ENCODE measurements at places on chromosomes 1 and 21.

- no peak for DNase-seq
Measured at GRCh38 chr21:22579741-22580140, 1581.5 kb downstream of the NCAM2 start.

DNA sequence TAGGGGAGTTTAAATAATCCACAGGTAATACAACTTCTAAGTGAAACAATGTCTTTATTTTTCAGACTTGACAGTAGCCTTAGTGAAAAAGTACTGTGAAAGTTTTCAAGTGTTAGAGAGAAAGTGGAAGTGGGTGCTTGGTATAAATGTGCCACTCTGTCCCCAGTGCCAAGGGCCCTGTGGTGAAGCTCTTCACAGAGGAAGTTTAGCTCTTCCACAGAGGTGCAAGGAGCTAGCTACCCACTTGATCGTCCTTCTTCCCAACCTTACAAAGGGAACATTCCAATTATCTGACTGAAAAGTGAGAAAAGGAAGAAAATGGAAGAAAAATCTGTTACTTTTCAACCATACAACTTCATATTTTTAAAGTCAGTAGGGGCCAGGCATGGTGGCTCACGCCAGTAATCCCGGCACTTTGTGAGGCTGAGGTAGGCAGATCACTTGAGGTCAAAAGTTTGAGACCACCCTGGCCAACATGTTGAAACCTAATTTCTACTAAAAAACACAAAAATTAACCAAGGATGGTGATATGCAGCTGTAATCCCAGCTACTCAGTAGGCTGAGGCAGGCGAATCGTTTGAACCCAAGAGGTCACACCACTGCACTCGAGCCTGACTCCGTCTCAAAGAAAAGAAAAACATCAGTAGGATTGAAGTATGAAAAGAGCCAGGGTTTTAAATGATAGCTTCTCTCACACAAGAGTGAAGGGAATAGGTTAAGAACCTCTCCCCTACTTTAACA is 41.0 kb upstream of the PTPRC start:
- DNase-seq, result no peak

DNA sequence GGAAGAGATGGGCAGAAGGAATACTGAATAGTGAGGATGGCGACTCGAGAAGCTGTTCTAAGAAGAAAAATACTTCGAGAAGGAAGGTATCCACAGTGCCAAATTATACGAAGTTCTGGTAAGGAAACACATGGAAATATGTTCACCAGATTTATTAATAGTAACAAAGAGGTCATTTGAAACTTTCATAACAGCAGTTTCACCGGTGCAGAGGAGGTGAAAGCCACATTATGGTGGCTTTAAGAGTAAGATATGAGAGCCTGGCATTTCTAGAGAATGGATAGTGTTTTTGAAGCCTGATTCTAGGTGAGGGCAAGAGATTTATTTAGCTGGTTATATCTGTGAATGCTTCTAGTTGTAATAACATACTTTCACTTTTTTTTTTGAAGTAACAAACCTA is 56.2 kb downstream of the DPYD start:
- no peak for DNase-seq

- DNase-seq, result peak; percentile 99
Measured at GRCh38 chr21:42496120-42496838, at the start of gene RSPH1. RSPH1 (minus strand) TSS chr21:42496224; CDS start chr21:42496186, 38 bp downstream.

GRCh38 chr1:229251185-229251584 is 19.7 kb upstream of the RAB4A start:
- no peak for DNase-seq

DNA sequence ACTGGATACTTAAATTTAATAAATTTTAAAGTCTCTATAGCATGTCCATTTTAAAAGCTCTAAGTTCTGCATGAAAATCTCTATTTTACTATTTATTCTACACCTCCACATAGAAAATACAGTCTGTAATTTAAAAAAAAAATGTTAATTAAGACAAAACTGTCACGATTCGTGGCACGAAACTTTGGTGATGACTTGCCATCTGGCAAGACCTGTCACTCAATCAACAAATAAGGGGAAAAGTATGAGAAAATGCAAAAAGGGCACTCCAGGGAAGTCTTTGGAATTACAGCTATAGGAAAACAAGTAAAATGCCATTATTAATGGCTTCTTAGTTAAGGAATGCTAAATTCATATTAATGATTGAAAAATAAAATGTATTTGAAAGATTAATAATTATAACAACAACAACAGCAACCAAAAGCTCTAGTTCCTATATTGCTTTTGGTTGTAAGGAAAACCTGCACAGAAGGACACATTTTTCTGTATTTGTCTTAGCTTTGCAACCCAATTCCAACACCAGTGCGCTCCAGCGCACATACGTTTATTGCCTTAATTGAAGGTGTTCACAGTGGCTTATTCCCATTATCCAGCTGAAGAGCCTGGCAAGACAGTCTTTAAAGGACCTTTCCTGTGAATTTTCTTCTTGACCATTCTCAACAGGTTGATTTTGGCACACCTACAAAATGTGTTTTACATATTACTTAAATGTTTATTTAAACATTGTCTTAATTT is 107.8 kb downstream of the PLPPR5 start:
- DNase-seq, result no peak

- no peak for DNase-seq
Measured at GRCh38 chr1:211713231-211713630, 37.8 kb upstream of the NEK2 start.

DNA sequence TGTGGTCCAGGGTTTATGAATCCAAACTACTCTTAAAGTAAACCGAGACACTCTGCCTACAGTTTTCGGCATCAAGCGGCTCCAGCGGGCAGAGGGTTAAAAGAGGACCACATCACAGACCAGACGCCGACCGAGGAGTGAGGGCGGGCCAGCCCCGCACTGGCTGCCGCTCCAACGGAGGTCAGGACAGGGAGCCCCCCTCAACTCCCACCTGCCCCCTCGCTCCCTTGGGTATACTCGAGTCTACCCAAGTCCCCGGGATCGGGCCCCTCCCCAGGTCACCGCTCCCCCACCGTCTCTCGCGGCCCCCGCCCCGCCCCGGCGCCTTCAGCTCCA is 312 bp downstream of the ARNT start:
- no peak for DNase-seq

DNA sequence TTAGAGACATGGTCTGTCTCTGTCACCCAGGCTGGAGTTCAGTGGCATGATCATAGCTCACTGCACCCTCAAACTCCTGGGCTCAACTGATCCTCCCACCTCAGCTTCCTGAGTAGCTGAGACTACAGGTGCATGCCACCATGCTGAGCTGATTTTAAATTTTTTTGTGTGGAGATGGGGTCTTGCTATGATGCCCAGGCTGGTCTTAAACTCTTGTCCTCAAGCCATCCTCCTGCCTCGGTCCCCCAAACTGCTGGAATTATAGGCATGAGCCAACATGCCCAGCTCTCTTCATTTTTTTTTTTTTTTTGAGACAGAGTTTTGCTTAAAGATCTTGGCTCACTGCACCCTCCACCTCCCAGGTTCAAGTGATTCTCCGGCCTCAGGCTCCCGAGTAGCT is 24.8 kb upstream of the AGPAT3 start:
- no peak for DNase-seq

GRCh38 chr1:29550119-29550841 is 314.0 kb downstream of the PTPRU start:
- DNase-seq, result no peak

GRCh38 chr21:45304476-45304830 is 16.8 kb upstream of the POFUT2 start:
- DNase-seq, result no peak

DNA sequence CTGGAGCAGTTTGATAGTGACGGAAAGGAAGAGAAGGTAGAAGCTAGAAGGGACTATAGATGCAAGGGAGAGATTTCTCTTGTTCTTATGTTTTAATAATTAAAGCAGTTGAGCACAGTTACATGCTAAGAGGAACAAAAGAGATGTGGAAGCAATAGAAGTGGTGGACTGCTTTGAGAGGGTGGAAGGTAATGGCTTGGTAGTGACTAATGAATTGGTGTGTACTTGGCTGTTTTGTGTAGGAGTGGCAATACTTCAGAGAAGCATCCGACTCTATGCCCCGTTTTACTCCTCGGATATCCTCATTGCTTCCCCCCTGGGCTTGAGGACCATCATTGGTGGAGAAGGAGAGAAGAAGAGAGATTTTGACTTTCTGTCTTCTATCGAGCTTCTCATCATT is 12.8 kb downstream of the UTP25 start:
- DNase-seq, result no peak

DNA sequence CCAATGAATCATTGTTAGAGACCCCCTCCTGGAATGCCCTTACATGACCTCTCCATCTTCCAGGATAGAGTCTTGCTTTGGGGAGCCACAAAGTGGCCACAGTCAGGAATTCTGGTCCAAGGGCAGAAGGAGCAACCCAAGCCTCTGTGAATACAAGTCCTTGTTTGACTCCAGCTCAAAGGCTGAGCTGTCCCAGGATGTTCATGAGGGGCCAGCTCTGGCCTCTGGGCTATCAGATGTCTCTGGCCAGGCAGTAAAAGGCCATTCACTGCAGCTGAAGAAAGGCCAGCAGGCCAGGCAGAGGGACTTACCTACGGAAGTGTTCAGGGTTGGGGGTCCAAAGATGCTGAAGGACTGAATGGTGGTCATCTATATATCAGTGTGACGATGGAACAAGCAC is 98.3 kb upstream of the IPO9 start:
- no peak for DNase-seq

DNA sequence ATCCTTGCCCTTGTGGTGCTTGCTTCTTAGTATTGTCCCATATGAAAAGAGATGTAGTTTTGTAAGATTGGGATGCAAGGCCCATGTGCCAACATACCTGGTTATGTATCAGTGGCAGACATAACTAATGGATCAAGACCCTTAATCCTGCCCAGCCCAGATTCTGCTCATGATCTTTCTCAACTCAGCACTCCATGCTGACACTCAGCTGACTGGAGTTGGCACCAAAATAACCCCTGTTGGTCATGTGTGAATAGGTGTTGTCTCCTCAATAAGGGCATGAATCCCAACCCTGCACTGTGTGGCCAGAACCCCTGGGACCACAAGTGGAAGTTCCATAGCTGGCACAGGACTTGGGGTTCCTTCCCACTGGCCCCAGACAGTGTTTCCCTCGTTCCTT is 13.9 kb upstream of the CNR2 start:
- DNase-seq, result no peak

DNA sequence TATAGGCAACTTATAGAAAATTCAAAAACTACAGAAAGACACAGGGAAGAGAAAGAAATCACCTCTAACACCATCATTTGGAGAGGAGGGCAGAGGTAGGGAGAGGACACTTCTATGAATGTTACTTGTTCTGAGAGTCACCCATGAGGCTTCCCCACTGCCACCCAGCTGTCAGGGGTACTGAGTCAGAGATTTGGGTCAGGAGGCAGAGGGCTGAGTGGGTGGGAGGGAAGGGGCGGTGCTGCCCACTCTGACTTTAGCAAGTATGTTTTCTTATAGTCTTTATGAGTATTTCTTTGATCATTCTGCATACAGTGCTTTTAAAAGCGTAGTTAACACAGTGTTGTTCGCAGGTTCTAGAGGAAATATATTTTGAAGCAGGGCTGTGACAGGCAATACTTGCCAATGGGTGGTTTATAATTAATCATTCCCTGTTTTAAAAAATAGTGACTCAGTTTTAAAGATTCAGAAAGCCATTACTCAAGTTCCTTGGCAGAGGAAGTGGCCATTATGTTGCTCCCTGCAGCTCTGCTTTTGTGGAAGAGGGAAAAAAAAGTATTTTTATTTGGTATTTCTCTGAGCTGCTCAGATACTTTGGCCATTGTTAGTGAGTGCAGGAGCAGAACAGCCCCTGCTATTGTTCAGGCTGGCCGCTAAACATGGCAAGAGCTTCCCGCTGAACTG is 18.3 kb downstream of the IL6R start:
- DNase-seq, result peak; percentile 52

DNA sequence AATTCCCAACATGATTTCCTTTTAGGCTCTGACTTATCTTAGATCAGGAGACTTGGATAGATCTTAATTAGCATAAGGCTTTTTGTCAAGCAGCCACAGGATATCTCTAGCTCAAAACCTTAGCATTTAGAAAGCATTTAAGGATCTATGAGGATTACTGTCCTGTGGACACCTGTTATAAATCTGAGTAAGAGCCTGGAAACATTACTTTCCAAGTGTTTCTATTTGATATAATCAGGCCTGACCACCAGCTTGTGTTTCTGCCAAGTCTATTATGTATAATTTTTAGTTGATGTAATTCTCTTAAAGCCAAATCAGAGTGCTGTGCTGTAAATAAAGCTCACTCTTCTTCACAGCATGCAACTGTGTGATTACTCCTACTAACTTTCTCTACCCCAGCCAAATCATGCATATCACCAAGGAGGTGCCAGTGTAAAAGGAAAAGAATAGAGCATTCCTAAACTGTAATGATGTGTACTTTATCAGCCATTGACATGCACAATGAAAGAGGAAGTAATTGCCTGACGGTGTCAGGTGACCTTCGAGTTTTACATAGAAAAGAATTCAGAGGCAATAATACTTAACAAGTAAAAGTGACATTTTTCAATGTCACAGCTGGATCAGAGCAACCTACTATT is 309.9 kb upstream of the PRMT6 start:
- no peak for DNase-seq

GRCh38 chr1:115199416-115200132 is 110.3 kb upstream of the TSPAN2 start:
- DNase-seq, result no peak

GRCh38 chr1:31327381-31327780 is 30.5 kb downstream of the ZCCHC17 start:
- no peak for DNase-seq

Measured in activated CD4-positive, alpha-beta T cell treated with anti-CD3 and anti-CD28 coated beads, Interleukin-2, amount 50 U/mL, for 4 hours (primary cell).